ENCODE measurements at places on chromosomes 7 and 10.

DNA sequence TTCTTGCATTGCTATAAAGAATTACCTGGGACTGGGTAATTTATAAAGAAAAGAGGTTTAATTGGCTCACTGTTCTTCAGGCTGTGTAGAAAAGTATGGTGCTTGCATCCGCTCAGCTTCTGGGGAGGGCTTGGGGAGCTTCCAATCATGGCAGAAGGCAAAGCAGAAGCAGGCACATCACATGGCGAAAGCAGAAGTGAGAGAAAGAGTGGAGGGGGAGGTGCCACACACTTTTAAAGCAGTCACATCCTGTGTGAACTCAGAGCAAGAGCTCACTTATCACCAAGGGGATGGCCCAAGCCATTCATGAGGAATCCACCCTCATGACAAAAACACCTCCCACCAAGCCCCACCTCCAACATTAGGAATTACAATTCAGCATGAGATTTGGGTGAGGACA is 303.5 kb downstream of the OTUD1 start:
- no peak for DNase-seq

DNA sequence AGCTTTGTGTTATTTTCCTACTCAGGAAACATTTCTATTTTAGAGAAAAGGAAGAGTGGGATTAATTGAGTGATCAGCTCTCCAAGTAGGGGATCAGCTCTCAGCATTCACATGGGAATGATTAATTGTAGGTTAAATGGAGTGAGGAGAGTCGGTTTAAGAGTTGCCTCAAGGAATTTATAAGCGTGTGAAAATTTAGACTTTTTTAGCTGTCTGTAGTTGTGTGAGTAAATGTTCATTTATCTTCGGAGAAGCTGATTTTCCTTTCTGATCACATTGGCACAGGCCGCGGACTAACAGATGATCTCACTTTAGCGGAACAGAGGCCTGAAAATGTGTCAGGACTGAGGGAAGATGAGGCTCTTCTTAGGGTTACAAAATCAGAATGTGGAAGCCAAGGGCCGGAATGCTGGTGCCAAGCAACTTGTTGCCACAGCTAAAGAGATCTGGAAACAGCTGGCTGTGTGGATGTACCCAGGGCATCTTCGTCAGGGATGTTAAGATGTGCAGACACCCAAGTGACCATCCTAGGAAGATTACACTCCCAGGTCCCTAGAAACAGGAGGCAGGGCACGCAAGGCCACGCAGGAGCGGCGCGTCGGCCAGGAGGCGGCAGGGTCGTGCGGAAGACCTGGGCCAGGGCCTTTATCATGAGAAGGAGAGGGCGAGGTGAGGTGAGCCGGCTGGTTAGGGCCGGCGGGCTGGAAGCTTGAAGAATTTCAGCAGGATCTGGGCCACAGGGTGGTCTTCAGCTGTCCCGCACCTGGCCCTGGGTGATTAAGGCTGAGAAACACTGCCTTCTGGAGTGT is 35.1 kb upstream of the TTYH3 start:
- no peak for DNase-seq

- no peak for DNase-seq
Observed at GRCh38 chr7:128210590-128211570, 30.2 kb upstream of the LEP start.

GRCh38 chr7:111229916-111230315 is 139.0 kb downstream of the LRRN3 start:
- no peak for DNase-seq

DNA sequence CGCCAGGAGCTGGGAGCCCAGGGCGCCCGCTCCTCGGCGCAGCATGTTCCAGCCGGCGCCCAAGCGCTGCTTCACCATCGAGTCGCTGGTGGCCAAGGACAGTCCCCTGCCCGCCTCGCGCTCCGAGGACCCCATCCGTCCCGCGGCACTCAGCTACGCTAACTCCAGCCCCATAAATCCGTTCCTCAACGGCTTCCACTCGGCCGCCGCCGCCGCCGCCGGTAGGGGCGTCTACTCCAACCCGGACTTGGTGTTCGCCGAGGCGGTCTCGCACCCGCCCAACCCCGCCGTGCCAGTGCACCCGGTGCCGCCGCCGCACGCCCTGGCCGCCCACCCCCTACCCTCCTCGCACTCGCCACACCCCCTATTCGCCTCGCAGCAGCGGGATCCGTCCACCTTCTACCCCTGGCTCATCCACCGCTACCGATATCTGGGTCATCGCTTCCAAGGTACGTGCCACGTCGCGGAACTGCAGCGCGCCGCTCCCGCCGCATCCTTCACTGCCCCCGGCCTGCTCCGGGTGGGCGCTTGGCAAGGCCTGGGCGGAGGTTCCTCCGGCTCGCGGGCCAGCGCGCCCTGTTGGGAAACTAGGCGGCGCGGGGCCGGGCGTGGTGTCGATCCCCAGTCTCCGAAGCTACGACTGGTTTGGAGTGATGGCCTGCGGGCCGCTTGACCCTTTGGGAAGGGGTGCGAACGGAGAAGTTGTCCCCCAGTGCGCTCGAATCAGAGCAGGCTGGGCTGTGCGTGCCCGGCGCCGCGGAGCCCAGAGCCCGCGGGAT is 868 bp downstream of the EMX2 start:
- no peak for DNase-seq

- DNase-seq: no peak
Observed at GRCh38 chr10:127092916-127093315, 103.5 kb downstream of the INSYN2A start.

GRCh38 chr10:22852712-22853353 is 75.0 kb upstream of the ARMC3 start:
- no peak for DNase-seq

- DNase-seq: no peak
Observed at GRCh38 chr7:116525298-116525912, 569 bp downstream of the CAV1 start.

DNA sequence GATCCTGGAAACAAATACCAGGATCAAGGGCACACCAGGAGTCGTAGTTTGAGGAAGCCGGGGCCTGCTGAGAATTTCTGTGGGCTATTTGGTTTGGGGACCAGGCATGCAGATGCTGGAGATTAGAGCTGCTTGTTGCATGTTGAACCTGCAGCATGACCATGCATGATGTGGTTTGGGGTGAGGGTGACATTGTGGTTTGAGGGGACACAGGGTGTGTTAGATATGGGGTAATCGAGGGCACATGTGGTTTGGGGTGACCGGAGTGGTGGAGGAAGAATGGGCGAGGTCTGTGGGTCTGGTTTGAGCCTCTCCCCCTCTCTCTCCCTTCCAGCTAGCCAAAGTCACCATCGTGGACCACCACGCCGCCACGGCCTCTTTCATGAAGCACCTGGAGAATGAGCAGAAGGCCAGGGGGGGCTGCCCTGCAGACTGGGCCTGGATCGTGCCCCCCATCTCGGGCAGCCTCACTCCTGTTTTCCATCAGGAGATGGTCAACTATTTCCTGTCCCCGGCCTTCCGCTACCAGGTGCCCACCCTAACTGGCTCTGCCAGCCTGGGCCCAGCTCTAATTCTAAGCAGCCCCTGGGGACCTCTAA is 10.2 kb downstream of the NOS3 start:
- no peak for DNase-seq

GRCh38 chr7:37441386-37441760 is 7.3 kb downstream of the ELMO1 start:
- no peak for DNase-seq

- no peak for DNase-seq
Observed at GRCh38 chr10:63684257-63684936, 163.2 kb downstream of the REEP3 start.

DNA sequence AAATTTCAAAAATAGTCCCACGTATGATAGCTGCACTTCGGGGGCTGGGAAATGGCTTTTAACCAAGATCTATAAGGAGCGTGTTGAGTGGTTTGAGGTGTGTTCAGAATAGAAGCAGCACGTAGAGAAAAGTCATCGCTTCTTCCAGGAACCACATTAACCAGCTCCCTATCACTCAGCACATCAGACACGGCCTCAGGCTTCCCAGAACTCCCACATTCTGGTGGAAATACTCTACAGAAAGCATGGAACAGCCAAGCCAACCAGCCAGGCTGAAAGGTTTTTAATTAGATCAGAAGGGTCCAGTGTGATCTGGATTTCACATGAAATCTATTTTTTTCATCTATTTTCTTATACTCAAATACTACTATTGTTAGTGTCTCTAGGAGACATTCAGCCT is 231.5 kb upstream of the NRP1 start:
- DNase-seq: no peak

DNA sequence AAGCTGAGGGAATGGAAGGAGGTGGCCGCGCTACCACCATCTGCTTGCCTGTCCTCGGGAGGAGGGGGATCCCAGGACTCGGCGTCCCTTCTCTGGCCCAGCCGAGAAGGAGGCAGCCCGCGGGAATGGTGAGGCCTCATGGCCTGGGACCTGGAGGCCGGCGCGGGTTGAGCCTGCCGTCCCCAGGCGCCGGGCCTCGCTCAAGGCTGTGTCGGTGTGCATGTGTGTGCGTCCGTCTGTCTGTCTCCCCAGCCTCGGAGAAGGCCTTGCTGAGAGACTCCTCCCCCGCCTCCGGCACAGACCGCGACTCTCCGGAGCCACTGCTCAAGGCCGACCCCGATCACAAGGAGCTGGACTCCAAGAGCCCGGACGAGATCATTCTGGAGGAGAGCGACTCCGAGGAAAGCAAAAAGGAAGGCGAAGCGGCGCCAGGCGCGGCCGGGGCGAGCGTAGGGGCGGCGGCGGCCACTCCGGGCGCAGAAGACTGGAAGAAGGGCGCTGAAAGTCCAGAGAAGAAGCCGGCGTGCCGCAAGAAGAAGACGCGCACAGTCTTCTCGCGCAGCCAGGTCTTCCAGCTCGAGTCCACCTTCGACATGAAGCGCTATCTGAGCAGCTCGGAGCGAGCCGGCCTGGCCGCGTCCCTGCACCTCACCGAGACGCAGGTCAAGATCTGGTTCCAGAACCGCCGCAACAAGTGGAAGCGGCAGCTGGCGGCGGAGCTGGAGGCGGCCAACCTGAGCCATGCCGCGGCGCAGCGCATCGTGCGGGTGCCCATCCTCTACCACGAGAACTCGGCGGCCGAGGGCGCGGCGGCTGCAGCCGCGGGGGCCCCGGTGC is 1.3 kb downstream of the HMX3 start:
- no peak for DNase-seq

DNA sequence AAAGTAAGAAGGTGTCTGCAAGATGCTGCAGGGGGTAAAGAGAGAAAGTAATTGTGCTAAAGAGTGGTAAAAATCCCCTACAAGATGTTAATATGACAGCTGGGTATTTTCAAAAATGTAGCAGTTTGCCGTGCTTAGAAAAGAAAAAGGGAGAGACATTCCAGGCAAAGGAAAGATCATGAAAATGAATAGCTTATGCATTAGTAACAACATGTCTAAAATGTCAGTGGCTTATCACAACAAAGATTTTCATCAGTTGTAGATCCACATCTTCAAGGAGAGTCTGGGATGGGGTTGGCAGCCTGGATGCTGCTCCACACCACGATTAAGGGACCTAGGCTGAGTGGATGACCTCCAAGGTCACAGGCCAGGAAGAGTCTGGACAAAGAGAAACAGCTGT is 920.9 kb downstream of the GRID1 start:
- DNase-seq: no peak

GRCh38 chr7:22156205-22156604 is 200.7 kb downstream of the RAPGEF5 start:
- no peak for DNase-seq

GRCh38 chr7:143484119-143484518 is 6.4 kb downstream of the TAS2R41 start:
- DNase-seq: no peak

DNA sequence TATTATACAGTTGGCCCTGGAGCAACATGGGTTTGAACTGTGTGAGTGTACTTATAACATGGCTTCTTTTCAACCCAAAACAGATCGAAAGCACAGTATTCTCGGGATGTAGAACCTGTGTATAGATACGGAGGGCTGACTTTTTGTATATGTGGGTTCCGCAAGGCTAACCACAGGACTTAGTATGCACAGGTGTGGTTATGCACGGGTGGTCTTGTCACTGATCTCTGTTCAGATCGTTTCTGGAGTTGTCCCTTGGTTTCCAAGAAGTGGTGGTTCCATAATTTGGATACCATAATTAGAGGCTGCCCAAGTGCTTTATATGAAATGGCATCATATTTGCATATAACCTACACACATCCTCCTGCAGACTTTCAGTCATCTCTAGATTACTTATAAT is 10.9 kb upstream of the BHLHA15 start:
- DNase-seq: no peak

- DNase-seq: no peak
Observed at GRCh38 chr7:10815546-10815945, 158.1 kb upstream of the PHF14 start.

DNA sequence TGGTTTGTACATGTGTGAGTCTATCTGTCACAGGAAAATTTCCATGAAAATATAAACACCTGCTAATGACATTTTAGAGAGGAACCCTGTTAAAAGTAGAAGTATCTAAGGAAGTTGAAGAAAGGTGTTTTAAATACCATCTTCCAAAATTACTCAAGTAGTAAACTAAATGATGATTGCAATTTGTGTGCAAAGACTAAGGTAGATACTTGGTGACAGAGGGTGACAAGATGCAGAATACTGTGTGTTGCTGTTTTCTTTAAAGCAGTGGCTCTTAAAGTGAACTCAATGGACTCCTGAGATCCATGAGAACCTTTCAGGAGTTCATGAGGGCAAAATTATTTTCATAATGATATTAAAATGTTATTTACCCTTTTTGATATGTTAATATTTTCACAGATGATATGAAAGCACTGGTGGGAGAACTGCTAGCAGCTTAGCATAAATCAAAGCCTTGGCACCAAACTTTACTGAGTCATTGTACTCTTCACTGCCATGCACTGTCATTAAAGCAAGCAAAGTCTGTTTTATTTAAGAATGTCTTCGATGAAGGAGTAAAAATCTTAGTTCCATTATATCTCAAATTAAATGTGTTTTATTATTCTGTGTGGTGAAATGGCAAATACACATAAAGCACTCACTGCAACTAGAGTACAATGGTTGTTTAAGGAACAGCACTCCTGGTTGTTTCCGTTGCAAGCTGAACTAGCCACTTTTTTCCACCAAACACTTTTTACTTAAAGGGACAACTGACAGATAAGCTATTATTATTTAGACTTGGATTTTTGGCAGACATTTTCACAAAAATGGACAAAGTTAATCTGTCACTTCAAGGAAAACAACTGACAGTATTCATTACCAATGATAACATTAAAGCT is 133.7 kb downstream of the LRRN3 start:
- no peak for DNase-seq

DNA sequence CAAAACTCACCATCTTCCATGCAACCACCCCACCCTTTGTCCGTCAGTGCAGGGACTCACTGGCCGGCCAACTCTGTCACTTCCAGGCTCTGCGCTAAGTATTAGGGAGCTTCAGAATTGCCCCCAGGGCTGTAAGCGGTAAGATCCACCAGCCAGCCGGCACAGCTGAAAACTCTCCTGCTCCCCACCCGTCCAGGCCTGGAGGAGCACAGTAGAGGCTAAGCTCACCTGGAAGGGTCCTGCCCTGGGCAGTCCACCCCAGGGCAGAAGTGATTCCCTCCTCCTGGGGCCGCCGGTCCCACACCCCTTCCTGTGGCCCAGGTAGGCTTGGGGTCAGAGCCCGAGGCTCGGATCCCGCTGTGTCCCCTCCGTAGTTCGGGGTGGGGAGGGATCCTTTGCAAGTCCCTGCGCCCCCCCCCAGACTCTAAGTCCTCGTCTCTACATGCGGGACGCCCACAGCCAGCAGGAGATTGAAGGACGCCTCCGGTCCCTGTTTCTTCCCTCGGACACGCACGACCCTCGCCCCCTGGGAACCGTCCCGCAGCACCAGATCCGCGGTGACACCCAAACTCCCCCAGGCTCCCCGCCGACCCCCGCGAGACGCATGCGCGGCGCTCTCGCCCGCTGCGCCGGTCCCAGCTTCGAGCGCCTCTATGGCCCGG is 138.9 kb downstream of the ARHGAP22 start:
- DNase-seq: no peak

- no peak for DNase-seq
Observed at GRCh38 chr10:49050906-49051305, 64.4 kb downstream of the VSTM4 start.
